Right hindlimb (tissue), 1 donor: ENCODE measurements at places on chromosomes 7 and 10.

DNA sequence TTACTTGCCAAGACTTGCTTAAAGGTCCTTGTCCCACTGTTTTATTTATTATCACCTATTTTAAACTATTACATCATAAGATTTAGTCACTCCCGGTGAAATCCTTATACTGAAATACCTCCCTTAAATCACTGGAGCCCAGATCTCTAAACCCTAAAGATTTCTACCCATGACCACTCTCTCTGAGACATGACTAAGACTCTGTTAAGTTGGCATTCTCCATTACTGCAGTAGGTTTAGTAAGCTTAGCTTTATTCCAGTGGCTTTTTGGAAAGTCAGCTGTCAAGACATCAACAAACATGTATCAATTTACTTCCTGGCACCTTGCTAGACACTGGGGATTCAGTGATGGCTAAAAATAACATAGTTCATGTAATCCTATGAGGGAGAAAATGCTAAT lies 874.2 kb downstream of the KCNMA1 start:
- DNase-seq = no peak

- no peak for DNase-seq
Measured at GRCh38 chr7:18575622-18576572, 80.3 kb downstream of the HDAC9 start.

GRCh38 chr7:1703871-1704810 lies 34.1 kb downstream of the ELFN1 start:
- peak; percentile 16 for DNase-seq

GRCh38 chr10:58515291-58515941 lies 2.7 kb downstream of the BICC1 start:
- DNase-seq = no peak

GRCh38 chr10:91054325-91054724 lies 133.4 kb upstream of the ANKRD1 start:
- DNase-seq = no peak

DNA sequence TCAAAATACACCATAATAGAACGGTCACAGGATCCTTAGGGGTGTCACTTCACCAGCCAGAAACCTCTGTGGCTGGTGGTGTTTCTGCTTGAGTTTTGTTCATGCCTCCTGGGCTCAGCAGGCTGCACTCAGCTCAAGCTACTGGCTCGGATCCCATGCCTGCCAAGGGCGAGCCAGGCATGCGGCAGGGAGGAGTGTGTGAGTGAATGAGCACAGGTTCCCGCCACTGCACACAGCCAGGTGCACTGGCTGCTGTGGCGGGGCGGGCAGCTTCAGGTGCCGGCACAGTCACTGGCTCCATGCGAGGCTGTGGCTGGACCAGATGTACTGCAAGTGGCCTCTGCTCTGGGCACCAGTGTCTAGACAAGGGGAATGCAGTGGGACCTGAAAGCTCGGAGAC lies 29.5 kb downstream of the CLDN12 start:
- DNase-seq = no peak

DNA sequence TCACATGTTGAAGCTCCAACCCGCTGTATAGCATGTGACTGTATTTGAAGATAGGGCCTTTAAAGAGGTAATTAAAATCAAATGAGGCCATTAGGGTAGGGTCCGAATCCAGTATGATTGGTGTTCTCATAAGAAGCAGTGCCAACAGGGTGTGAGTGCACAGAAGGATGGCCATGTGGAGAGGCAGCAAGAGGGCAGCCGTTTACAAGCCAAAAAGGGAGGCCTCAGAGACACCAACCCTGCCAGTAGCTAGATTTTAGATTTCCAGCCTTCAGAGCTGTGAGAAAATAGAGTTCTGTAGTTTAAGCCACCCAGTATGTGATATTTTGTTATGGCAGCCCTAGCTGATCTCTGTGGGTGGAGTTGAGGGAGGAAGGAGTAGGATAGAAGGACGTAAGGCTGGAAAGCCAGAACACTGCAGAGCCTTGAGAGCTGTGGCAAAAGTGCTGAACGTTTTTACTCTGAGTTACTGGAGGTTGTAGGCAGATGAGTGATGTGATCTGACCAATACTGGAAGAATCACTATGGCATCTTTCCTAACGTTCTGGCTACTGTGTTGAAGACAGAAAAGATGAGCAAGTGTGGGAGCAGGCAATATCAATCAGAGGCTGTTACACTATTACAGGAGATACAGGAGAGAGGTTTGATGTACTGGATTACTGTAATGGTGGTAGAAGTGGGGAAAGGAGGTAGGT lies 334.9 kb downstream of the ELMO1 start:
- DNase-seq = no peak

- DNase-seq = no peak
Measured at GRCh38 chr10:88913127-88913526, 33.1 kb downstream of the STAMBPL1 start.

- peak; percentile 89 for DNase-seq
Measured at GRCh38 chr10:28663576-28664368, 13.5 kb upstream of the BAMBI start.

DNA sequence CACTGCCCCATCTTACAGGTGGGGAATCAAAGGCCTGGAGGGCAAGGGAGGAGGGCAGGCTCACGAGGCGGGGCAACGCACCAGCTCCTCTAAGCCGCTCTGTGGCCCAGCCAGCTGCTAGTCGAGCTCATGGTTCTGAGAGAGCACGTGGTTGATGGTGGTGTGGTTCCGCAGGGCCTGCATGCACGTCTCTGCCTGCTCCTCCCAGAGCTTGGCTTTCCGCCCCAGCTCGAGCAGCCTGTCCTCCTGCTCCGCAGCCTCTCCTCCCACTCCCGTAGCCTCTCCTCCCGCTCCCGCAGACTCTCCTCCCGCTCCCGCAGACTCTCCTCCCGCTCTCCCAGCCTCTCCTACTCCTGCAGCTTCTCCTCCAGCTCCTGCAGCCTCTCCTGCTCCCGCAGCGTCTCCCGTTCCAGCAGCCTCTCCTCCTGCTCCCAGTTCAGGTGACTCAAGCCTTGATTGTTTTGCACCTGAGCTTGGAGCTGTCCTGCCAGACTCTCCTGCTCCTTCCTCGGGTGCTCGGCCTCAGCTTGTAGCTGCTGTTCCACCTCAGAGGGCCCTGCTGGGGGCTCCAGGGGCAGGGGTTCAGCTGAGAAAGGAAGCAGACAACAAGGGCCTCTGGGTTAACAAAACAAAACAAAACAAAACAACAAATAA lies 19.1 kb upstream of the MTPAP start:
- DNase-seq = peak; percentile 73

DNA sequence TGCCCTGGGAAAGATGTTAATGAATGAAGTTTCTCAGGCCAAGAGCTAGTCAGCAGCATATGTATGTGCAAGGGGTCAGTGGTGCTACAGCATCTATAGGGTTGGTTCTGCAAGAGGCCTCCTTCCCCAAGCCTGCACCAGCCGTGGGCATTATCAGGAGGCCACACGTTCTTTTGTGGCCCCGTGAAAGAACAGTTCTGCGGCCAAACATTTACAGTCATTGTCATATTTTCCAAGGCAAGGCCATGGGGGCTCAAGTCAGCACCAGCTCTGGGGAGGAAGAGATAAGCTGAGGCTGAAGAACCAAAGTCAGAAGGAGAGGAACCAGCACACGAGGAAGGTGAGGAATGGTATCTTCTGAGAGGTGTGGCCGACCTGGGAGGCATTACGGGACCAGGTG lies 54.4 kb upstream of the TMEM72 start:
- DNase-seq = no peak

- DNase-seq = no peak
Measured at GRCh38 chr7:45970454-45970853, 49.4 kb upstream of the IGFBP3 start.

DNA sequence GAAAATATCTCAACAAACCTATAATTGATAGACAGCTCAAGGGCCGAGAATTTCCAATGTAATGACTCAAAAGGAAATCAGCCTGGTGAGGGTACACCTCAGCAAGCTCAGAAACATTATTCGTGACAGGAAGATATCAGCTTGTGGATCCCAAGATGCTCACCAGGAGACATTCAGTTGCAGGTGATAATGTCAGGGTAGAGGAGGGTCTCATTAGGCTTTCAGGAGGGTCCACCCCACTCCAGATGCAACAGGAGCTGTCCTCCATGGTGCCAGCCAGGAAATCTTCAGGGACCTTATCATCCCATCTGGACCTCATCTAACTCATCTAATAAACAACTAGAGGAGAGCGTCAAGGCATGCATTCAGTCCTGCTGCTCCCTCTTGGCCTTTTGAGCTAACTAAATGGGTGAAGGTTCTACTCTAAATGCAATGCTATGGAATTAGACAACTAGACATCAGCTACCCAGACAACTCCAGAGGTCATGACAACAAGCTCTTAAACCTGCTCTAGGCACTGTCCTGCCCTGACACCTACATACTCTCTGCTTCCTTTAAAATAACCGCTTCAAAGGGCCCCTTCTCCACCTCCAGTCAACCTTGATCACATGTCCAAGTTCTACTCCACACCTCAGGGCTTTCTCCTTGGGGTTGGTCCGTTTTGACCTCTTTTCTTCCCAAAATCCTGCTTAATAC lies 4.3 kb upstream of the GIMAP5 start:
- DNase-seq = no peak

DNA sequence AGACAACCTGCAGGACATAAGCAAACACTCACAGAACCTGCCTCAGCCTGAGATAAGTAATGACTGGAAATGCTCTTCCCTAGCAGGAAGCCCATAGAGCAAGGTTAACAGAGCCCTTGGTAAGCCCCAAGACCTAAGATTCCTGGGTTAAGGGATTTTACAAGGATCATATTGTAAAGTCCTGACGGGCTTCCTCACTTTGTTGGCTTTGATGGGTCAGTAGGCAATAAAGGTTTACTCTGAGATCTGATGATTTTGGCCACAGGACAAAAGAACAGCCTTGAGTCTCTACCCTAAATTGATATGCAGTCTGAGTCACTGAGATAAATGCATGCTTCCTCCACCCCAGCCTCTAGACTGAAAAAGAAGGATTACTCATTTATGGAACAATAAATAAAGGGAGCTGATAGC lies 270.8 kb downstream of the HTR7 start:
- no peak for DNase-seq

DNA sequence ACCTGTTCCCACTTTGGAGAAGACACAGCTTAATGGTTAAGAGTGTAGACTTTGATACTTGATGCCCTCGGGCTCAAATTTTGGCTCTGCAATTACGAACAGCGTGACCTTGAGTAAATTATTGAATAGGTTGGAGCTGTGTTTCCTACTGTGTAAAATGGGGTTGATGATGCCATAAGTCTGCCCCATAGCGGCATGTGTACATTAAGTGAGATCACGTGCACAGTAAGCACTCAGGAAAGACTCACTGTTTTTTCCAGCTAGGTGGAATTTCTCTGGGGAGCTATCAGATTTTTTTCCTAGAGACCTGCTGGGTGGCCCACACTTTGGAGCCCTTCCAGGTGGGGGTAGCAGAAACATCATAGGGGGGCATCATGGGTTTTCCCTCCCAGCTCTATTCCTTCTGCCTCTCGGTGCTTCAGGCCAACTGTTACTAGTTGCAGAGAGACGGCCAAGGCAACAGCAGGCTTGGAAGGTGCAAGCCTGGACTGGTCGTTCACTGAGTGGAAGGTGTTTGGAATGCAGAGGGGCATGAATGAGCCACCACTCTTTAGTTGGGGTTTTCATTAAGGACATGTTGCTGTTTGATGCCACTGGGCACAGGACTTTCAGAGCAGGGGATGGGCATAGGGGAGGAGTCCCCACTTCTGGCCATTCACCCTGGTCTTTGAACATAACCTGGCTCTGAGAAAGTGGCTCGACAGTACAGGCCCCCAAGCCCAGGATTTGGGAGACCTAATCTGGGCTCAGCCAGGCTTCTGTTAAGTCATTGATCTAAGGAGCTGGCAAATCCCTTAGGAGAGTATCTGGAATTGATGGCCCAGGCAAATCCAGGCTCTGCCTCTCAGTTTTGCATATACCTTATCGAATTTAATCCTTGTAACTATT lies 64.0 kb downstream of the SYPL1 start:
- DNase-seq = no peak

DNA sequence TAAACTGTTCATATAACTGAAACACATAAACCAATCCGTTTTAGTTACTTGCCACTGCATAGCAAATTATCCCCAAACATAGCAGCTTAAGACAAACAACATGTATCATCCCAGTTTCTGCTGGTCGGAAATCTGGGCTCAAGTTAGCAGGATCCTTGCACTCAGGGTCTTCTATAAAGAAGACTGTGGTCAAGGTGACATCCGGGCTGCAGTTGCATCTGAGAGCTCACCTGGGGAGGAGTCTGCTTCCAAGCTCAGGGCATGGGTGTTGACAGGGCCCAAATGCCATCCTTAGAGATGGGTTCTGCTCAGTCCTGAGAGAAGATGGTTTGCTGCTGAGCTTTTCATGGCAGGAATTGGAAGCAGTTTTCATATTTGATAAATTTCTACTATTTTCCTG lies 431.2 kb downstream of the PAXIP1 start:
- DNase-seq = no peak

- DNase-seq = no peak
Measured at GRCh38 chr7:152142976-152143595, 117.6 kb downstream of the GALNT11 start.

DNA sequence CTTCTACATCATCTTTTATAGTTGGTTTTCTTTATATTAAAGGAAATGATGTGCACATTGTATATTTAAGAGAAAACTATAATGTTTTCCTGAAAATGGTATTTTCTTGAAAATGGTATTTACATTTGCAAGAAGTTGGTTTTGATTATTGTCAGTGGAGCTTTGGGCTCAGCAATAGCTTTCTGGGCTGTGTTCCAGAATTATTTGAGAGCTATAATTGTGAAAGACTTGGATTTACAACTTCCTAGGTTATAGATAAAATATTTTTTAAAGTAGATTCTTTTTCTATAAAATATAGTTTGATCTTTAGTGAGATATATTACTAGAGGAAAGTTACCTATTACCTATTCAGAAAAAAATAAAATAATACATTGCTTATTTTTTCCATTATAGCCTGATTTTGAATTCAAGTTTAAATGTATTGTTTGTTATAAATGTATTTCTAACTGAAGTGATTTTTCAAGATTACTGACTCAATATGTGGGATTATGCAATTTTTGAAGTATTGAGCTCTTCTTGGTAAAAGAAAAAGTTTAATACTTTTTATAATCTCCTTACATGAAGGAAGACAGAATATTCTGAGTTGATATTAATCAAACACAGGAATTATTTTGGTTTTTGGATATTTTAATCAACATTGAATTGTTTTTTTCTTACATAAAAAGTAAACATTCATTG lies 20.2 kb downstream of the GNAI1 start:
- DNase-seq = no peak

DNA sequence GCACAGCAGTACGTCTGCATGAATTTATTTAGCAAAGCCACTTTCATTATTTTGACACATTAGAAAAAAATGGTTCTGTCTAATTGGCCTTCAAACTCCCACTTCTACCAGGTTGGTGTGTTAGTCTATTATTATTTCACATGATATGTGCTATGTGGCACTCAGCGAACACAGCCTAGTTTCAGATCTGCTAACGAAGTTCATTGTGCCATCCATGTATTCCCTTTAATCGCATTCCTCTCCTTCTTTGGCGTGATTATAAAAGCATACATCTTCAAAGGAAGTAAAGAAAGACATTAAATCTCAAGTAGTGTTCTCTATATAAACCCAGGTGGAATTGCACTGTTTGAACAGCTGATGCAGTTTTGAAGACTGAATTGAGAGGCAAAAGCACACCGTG lies 96.4 kb upstream of the CACNA2D1 start:
- DNase-seq = no peak

- no peak for DNase-seq
Measured at GRCh38 chr10:94349327-94349726, 13.4 kb downstream of the NOC3L start.

- peak; percentile 43 for DNase-seq
Measured at GRCh38 chr7:112422842-112423496, 27.3 kb upstream of the IFRD1 start.
